ENCODE measurements at places on chromosomes 2 and 18. TPM values are rescaled to one million over a fixed set of nuclear protein-coding genes. Genes with fewer than 3 reads are reported as not detected.
A peak's percentile ranks its signal among the peaks of the same experiment; 100 is the strongest.

NYAP2 gene
- total RNA-seq, result not detected

SCRN3 gene
- total RNA-seq, result 19.0 TPM

AMER3 gene
- not detected for total RNA-seq

REG3G gene
- not detected for total RNA-seq

BCL2 gene
- 81.3 TPM for total RNA-seq

SLC38A11 gene
- total RNA-seq, result not detected

SATB2 gene
- total RNA-seq, result 0.07 TPM

DNA sequence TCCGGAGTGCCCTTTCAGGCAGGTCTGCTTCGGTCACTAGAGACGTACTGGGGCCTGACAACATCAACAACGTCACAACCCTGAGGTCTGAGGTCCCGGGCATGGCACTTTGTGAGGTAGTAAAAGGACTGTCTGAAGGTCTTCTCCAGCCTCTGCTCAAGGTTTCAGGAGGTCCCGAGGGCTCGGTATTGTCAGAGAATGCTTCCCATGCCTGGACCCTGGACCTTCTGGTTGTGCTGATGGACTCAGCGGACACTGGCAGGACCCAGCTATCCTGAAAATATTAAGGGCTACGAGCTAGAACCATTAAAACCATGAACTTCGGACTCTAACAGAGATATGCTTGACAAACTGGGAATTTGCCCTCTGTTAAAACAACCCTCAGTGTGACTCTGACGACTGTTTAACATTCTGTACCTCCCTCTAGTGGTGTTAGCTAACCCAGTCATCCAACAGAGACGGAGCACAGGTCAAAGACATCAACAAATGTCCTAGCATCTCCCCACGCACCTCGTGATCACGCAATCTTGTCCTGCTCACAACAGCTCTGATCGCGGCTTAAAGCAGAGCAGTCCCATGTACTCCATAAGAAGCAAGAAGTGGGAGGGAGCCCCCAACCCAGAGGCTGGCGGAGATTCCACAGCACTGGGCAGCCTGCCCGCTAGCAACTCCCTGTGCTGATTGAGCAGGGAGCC is 96.5 kb downstream of the CCDC93 start:
- no peak overlapping the region for H3K27ac ChIP-seq
- no peaks in the 10 kb centered on the region for H3K4me1 ChIP-seq
- H3K27me3 ChIP-seq, result no peaks in the 10 kb centered on the region
- peaks cover 45% of the 10 kb centered on the region for H3K36me3 ChIP-seq
- no peak overlapping the region for H3K4me3 ChIP-seq

GRCh38 chr2:218804817-218805216 is 22.9 kb downstream of the CYP27A1 start:
- H3K36me3 ChIP-seq, result no peaks in the 10 kb centered on the region
- peaks cover 28% of the 10 kb centered on the region for H3K27me3 ChIP-seq
- no peak overlapping the region for H3K4me3 ChIP-seq
- no peak for DNase-seq
- H3K4me1 ChIP-seq, result peaks cover 5% of the 10 kb centered on the region

- no peaks in the 10 kb centered on the region for H3K27me3 ChIP-seq
- DNase-seq, result no peak
- peak overlapping the region; percentile 85 for H3K27ac ChIP-seq
- H3K4me1 ChIP-seq, result peaks cover 51% of the 10 kb centered on the region
These were observed 135.6 kb downstream of the SMAD7 start for GRCh38 chr18:48815179-48815515.

DNA sequence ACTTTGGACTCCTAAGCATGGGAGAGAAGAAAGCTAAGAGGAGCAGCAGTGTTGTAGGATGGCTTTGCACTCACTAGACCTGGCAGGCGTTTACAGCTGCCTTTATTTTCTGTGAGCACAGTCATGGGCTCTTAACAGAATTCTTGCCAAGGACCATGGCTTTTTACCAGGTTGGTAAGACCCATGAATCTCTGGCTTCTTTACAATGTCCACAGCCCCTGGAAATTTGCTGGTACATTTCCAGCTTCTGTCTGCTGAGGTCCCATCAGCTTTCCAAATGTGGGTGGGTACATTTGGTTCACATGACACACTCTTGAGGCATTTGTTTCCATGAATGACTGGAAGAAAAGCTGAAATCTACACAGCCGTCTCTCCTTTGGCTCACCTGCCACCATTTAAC is 162.7 kb downstream of the PPP1R1C start:
- no peak overlapping the region for H3K27ac ChIP-seq
- no peaks in the 10 kb centered on the region for H3K4me1 ChIP-seq
- no peak for DNase-seq
- no peaks in the 10 kb centered on the region for H3K36me3 ChIP-seq

DNA sequence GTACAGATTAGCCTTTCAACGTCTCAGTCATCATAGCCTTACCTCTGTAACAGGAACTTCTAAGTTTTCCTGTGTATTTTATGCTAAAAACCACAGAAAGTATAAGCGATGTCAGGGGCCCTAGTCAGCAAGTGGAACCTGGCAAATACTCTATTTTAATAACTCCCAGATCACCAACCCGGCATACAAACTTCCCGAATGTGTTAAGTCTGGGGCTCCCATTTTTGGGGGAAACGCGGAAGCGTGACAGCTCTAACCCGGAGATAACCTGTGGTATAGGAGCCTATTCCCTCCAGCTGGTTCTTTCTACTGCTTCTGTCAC is 574 bp downstream of the NIFK start:
- DNase-seq, result no peak
- peaks cover 33% of the 10 kb centered on the region for H3K36me3 ChIP-seq
- H3K4me3 ChIP-seq, result peak overlapping the region; percentile 90
- peaks cover 27% of the 10 kb centered on the region for H3K4me1 ChIP-seq

- peak overlapping the region; percentile 67 for H3K27ac ChIP-seq
- peak; percentile 64 for DNase-seq
- no peaks in the 10 kb centered on the region for H3K36me3 ChIP-seq
These were observed 228.3 kb downstream of the LDLRAD4 start for GRCh38 chr18:13446610-13447461.

DNA sequence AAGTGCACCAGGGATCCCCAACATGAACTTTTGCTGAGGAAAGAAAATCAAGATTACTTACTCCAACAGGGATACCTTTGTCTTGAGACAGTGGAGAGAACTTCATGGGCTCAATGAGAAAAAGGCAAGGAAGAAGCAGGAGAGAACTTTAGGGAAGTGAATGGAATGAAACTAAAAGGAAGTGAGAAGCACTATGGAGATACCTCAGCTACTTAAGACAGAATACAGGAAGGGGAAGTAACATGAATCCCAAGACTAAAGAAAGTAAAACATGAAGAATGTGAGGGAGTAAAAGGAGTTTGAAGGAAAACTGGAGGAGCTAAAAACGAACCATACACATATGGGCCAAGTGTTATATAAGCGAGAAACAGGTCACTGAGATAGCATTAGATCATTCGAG is 32.4 kb upstream of the ACTR3 start:
- no peak overlapping the region for H3K4me3 ChIP-seq
- peaks cover 6% of the 10 kb centered on the region for H3K4me1 ChIP-seq
- DNase-seq, result no peak
- no peak overlapping the region for H3K27ac ChIP-seq
- H3K36me3 ChIP-seq, result peaks cover 14% of the 10 kb centered on the region
- H3K27me3 ChIP-seq, result no peaks in the 10 kb centered on the region

- H3K27me3 ChIP-seq, result no peaks in the 10 kb centered on the region
- H3K4me3 ChIP-seq, result no peak overlapping the region
- no peaks in the 10 kb centered on the region for H3K4me1 ChIP-seq
- no peak for DNase-seq
- H3K36me3 ChIP-seq, result no peaks in the 10 kb centered on the region
- H3K27ac ChIP-seq, result no peak overlapping the region
These were observed 935.7 kb upstream of the FAM98A start for GRCh38 chr2:34534761-34535160.

GRCh38 chr18:46502444-46502843 is 154.6 kb downstream of the LOXHD1 start:
- DNase-seq, result peak; percentile 68
- H3K27me3 ChIP-seq, result no peaks in the 10 kb centered on the region
- H3K27ac ChIP-seq, result no peak overlapping the region
- no peaks in the 10 kb centered on the region for H3K36me3 ChIP-seq
- H3K4me1 ChIP-seq, result no peaks in the 10 kb centered on the region
- H3K4me3 ChIP-seq, result no peak overlapping the region

DNA sequence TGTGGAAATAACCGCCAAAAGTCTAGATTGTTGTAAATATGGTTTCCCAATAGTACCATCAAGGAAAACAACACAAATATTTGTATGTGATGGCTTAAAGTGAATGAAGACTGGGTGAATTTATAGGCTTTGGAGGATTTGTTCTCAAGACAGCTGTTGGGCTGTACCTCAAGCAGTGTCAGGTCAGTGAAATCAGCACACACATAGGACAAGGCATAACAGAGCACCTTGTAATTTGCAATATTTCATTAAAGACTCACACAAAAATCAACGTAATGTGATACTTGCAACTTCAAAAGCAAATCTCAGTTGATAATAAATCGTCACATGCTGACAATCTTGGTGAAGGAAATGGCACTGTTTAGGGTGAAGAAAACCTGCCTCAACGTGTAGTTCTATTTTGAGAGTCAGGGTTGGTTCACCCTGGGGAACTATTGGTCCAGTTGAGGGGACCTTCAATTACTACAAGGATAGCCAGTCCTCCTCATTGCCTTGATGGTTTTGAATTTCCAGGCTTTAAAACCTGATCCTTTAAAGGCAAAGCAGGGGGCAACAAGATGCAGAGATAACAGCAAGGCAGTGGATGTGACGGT is 126.8 kb upstream of the ST6GAL2 start:
- H3K4me3 ChIP-seq, result no peak overlapping the region
- H3K36me3 ChIP-seq, result no peaks in the 10 kb centered on the region
- H3K27me3 ChIP-seq, result no peaks in the 10 kb centered on the region
- DNase-seq, result no peak

GRCh38 chr18:26763446-26764110 is 101.9 kb downstream of the AQP4 start:
- no peaks in the 10 kb centered on the region for H3K4me1 ChIP-seq
- H3K36me3 ChIP-seq, result no peaks in the 10 kb centered on the region
- no peak for DNase-seq
- no peak overlapping the region for H3K4me3 ChIP-seq

DNA sequence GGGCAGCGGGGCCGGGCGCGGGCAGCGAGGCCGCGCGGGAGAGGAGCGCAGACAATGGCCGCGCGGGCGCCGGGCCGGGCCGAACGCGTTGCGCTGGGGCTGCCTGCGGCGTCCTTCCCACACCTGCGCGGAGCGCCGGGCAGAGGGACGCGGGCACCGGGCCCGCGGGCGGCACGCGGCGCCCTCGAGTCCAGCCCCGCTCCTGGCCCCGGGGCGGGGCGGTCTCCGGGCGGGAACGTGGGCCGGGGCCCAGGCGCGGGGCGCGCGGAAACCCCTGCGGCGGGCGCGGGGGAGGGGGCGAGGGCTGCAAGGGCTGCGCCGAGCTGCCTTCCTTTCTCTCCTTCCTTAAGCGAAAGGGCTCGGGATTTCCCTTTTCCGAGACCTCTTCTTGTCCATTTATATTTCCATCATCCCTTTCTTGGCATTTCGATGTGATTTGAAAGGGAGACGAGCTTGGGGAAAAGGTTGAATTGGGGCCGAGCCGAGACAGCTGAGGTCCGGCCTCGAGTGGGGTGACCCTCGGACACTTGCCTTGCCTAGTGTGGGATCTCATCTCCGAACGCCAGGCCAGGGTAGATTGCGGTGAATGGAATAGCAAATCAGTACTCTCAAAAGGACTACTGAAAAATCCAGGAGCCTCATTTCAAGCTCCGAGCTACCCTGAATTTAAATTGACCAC is 676 bp downstream of the KLHL23 start:
- DNase-seq, result peak; percentile 74
- no peaks in the 10 kb centered on the region for H3K36me3 ChIP-seq
- peaks cover 43% of the 10 kb centered on the region for H3K27me3 ChIP-seq
- H3K4me3 ChIP-seq, result peak overlapping the region; percentile 81
- H3K27ac ChIP-seq, result peak overlapping the region; percentile 45
- H3K4me1 ChIP-seq, result peaks cover 16% of the 10 kb centered on the region

DNA sequence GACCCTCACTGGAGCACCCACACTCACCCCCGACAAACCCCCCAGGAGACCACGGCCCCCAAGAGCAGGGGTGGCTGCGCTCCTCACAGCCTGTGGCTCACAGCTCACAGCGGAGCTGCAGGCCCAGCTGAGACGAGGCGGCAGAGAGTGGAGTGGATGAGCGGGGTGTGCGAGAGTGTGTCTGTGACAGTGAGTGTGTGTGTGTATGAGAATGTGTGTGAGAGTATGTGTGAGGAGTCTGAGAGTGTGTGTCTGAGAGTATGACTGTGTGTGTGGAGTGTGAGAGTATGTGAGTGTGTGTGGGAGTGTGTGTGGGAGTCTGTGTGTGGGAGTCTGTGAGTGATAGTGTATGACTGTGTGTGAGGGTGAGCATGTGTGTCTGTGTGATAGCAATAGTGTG is 55.3 kb upstream of the ID2 start:
- no peak overlapping the region for H3K4me3 ChIP-seq
- no peak overlapping the region for H3K27ac ChIP-seq
- DNase-seq, result no peak
- peaks cover 13% of the 10 kb centered on the region for H3K27me3 ChIP-seq
- no peaks in the 10 kb centered on the region for H3K36me3 ChIP-seq

GRCh38 chr2:227004482-227004881 is 159.5 kb downstream of the COL4A4 start:
- no peak overlapping the region for H3K4me3 ChIP-seq
- no peaks in the 10 kb centered on the region for H3K4me1 ChIP-seq
- H3K36me3 ChIP-seq, result peaks cover 9% of the 10 kb centered on the region
- H3K27me3 ChIP-seq, result no peaks in the 10 kb centered on the region
- H3K27ac ChIP-seq, result no peak overlapping the region
- no peak for DNase-seq

DNA sequence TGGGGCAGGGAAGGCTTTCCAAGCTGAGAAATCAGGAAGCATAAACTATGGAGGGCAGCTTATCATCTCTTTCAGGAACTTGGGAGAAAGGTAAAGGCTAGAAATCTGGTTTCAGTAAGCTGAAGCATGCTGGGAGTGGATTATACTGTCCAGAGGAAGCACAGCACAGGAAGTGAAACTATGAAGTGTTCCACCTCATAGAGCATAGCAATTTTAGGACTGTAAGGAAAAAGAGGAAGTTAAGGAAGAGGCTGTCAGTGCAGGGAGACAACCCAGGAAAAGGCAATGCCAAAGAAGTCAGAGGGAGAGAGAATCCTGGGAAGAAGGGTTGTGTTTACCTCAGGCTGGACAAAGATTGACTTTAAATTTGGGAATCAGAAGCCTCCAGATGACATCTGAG is 51.9 kb downstream of the EFEMP1 start:
- no peak overlapping the region for H3K4me3 ChIP-seq
- peaks cover 3% of the 10 kb centered on the region for H3K27me3 ChIP-seq
- H3K4me1 ChIP-seq, result no peaks in the 10 kb centered on the region
- H3K27ac ChIP-seq, result no peak overlapping the region
- no peak for DNase-seq

GRCh38 chr2:237932731-237933131 is 34.1 kb upstream of the UBE2F start:
- H3K36me3 ChIP-seq, result no peaks in the 10 kb centered on the region
- H3K4me3 ChIP-seq, result no peak overlapping the region
- H3K4me1 ChIP-seq, result peaks cover 23% of the 10 kb centered on the region
- H3K27me3 ChIP-seq, result no peaks in the 10 kb centered on the region
